ENCODE measurements at places on chromosomes 3 and 15.

DNA sequence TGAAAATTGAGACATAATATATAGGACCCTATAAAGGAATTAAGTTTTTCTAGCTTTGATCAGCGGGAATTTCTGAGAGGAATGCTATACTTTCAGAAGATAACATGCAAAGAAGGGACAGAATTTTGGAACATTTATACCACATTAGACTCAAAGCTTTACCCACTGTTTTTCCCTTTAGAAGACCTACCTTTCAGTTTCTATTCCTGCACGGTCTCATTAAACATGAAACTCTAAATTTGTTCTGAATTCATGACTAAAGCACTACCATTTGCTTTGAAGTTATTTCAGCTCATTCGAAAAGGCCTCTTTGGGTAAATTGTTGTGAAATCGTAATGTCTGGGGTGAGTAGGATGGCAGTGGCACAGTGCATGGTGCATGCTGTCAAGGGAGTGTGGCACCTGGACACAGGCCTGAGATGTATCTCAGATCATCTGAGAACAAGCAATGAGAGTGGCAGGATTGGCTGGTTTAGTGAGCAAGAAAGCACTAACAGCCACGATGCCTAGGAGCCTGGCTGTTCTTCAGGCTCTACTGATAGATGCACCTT is 42.5 kb downstream of the CHCHD4 start:
- DNase-seq, result no peak

DNA sequence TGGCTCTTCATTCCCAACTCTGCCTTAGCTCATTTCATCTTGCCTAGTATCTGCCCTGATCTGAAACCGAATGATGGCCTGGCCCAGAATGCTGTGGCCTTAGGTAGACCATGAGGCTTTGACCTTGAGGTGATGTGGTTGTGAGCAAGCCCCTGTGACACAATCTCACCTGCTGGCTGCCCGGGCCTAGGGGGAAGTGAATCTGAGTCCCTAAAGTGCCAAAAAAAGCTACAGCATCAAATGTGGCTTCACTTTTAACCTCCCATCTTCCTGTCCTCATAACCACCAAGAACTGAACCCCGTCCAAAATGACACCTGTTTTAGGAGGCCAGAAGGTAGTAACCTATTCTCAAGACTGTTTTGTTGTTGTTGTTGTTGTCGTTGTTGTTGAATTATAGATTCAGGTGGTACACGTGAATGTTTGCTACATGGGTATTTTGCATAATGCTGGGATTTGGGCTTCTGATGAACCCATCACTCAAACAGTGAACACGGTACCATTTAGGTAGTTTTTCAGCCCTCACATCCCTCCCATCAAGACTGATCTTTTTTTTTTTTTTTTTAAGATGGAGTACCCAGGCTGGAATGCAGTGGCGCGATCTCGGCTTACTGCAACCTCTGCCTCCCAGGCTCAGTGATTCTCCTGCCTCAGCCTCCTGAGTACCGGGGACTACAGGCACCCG is 54.6 kb downstream of the MCCC1 start:
- DNase-seq, result no peak

DNA sequence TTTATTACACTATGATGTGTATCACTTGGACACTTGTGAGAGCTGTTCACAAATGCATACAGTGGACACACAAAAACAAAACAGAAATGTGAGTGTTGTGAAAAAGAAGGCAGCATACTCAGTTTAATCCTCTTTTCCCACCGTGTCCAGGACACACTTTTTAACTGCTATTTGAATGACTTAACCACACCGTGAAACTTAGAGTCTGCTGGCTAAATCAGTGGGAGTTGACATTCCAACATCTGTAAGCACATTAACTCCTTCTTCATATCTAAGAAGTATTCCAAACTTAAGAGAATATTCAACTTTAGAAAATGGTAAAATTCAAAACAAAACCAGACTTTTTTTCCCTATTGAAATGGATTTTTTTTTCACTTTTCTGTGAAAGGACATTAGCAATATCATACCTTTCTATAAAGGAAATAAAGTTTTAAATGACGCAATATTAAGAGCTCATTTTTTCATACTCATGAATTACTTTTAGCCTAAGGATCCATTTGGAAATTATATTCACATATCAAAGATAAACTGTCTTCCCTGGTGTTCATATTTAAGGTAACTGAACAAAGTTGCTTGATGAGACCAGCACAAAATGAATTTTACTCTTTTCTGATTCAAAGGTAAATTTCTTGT is 316.6 kb downstream of the RBMS3 start:
- peak; percentile 42 for DNase-seq

- no peak for DNase-seq
Measured at GRCh38 chr3:171428321-171428787, 31.9 kb downstream of the TNIK start.

DNA sequence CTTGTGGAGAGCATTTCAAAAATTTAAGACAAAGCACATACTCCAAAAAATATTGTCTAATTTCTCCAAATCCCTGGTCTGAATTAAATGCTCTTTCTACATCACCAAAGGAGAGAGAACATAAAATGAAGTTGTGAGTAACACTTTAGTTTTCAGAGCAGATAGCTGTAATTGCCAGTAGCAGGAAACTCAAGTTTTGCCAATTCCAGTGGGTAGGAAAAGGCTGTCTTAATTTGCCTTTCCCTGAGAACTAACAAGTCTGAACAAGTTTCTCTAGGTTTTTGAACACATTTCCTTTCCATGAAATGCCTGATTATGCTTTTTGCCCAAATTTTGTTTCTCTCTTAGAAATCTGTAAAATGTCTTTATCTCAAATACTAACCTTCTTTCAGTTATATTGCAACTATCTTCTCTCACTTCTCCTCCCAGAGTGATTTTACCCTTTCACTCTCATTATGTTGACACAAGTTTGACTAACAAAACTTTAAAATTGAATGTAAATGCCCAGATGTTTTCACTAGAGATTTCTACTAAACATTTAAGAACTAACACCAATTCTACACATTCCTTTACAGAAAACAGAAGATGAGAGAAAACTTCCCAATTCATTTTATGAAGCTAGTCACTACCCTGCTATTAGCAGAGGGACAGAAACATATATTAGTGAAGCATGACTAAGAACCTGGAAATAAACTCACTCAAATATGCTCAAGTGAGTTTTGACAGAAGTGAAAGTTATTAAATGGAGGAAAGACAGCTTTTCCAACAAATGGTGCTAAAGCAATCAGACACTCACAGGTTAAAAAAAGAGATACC is 38.4 kb downstream of the RFX7 start:
- DNase-seq, result peak; percentile 23

DNA sequence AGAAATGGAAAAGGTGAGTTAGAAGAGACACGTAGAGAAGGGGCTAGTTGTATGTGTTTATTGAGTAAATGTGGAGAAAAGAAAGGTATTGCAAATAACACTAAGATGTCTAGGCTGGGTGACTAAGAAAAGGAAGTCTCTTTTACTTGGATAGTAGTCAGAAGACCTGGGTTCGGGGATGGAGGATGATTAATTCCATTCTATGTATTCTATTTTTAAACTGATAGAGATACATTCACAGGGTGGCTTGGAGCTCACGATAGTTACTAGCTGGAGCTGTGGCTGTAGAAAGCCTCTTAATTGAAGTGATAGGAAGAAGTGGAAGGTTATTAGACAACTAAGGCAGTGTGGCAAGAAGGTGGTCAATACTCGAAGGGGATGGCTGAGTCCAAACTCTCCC is 65.9 kb upstream of the TNIK start:
- DNase-seq, result peak; percentile 60

DNA sequence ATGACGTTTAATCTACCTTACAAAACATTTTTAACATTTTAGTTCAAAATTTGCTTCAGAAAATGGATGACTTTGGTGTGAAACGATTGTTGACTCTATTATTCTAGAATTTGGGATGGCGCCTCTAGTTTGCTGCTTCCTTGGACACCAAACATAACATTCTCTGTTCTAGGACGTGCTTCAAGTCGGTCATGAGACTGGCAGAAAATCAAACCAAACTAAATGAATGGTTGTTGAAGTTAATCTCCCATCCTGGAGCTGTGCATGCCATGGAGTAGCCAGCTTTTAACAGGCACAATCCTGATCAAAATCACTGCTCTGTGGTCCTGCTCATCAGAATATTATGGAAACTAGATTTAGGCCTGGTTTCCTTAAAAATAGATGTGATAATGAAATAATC is 9.6 kb upstream of the LRRFIP2 start:
- DNase-seq, result no peak

DNA sequence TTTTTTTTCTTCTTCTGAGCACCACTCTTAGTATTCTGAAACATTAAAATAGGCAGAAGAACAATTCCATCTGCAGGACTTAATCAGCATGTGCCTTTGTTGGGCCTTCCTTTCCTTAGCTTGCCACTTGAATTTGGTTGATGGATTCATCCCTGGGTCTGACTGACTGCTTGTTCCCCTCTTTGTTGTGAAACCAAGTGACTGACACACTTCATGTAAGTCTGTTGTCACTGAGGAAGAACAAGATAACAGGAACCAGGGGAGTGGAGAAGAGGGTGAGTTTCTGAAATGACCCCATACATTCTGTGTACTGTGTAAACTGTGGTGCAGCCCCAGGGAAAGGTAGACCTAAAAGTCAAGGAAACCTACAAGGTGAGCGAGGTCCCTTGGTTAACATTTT is 188.7 kb upstream of the TBC1D5 start:
- DNase-seq, result no peak

- no peak for DNase-seq
Measured at GRCh38 chr3:101039285-101039684, 46.1 kb upstream of the ABI3BP start.

DNA sequence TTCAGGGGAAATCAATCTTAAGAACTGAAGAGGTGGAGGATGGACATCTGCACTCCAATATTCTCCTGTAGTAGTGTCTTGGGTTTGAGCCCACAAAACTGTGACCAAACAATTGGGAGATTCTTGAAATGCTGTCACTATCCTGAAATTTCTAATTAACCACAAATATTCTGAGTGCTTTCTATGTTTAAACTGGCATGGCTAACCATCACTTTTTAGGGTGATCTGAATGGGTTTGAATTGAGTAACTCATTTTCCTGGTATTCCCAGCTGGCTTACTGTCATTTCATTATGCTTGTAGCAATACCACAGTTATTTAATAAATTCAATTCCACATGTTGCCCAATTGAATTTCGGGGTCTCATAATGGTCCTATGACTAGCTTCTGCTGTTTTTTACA is 216.9 kb upstream of the DCBLD2 start:
- peak; percentile 85 for DNase-seq

- DNase-seq, result no peak
Measured at GRCh38 chr3:130259166-130259874, 86.2 kb upstream of the COL6A5 start.

GRCh38 chr3:62843508-62843907 is 31.7 kb downstream of the CADPS start:
- no peak for DNase-seq

DNA sequence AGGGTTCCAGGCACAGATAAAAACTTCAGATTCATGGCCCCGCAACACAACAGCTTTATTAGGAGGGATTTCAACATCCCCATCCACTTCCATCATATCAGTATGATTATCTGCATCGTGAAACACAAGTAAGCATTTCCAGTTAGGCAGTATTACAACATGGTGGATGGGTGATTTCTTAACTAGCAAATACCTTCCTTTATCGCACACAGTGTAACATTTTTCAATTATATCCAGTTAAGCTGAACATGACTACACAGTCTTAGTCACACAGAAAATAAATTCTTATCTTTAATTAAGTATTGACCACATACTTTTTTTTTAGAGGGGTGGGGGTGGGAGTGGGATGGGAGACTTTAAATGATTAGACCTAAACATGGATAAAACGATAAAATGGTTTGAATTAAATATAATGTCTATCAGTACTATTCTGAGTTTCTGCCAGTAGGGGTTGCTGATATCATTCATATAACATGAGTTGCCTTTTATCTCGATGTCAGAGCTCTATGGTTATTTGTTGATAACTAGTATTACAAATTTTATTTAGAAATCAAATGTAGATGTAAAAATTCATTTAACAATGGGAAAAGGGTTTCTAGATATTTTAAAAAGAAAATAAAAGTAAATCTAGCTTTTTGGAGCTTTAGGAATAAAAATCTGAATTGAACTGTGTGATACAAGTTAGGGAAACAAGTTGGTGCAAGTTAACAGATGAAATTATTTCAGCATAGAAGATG is 146.6 kb downstream of the TBL1XR1 start:
- DNase-seq, result peak; percentile 53

DNA sequence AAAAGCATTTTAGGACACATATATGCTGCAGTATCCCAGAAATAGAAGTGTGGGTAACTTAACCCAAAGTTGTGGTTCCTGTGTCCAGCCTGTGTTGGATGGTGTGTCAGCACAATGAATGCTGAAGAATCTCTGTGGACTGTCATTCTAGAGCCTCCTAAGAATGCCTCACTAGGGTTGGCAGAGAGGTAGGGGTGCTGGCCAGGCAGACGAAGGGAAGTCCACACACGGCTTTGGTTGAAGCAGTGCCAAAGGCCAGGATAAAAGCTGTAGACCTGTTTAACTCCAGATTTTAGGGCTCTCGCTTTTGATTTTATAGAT is 43.7 kb upstream of the TIPARP start:
- DNase-seq, result no peak

DNA sequence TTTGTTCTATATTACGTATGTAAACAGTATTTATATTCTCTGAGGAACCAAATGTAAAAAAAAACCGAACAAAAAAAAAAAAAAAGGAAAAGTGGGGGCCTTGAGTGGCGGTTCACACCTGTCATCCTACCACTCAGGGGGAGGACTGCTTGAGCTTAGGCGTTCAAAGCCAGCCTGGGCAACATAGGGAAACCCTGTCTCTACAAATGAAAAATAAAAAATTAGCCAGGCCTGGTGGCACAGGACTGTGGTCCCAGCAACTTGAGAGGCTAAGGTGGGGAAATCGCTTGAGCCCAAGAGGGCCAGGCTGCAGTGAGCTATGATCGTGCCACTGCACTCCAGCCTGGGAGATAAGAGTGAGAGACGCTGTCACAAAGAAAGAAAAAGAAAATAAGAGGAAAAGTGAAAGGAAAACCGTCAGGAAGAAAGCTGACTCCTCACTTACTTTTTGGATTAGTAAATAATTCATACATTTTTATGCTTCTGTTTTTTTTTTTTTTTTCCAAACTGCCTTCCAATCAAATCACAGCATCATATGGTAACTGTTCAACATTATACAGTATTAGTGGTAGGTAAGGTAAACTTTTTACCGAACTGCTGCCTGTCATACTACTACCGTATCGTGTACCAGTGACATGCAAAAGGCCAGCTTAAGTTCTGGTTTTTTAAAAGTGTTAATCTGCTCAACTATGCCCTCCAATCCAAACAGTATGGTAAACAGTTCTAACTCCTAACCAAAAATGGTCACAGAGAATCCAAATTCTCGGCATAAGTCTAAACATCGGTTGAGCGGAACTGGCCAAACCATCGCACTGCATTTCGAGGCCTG is 1.2 kb downstream of the PHC3 start:
- DNase-seq, result no peak

GRCh38 chr3:24220859-24221657 is 273.6 kb downstream of the THRB start:
- DNase-seq, result peak; percentile 95
